ENCODE measurements at places on chromosomes 5 and 9. TPM values are rescaled to one million over a fixed set of nuclear protein-coding genes. Genes with fewer than 3 reads are reported as not detected.

Gene PRLR
- total RNA-seq, result 5.2 TPM

Gene MSMP
- total RNA-seq, result not detected

Gene PLEKHG4B
- total RNA-seq, result 8.2 TPM

Gene NR5A1
- total RNA-seq, result not detected

Gene ALDH1A1
- 2.5 TPM for total RNA-seq

Gene UGT3A1
- not detected for total RNA-seq

Gene ARL14EPL
- total RNA-seq, result not detected

Gene KCNIP1
- 23.3 TPM for total RNA-seq

Gene SMARCA2
- 79.1 TPM for total RNA-seq

Gene SYK
- total RNA-seq, result 1.5 TPM

Gene ANGPTL2
- total RNA-seq, result 8.5 TPM

Gene ENTREP1
- total RNA-seq, result 11.0 TPM

Gene TAF11L6
- not detected for total RNA-seq

Gene PFN3
- not detected for total RNA-seq

Gene SHISAL2B
- not detected for total RNA-seq

Gene LCN10
- total RNA-seq, result not detected

Gene PCDHGC3
- 72.8 TPM for total RNA-seq

Gene LPCAT1
- total RNA-seq, result 82.4 TPM

Gene CBY3
- 0.64 TPM for total RNA-seq

Gene SLCO6A1
- not detected for total RNA-seq

Gene PCDHGC5
- total RNA-seq, result 16.4 TPM

Gene SEMA4D
- total RNA-seq, result 18.4 TPM

Gene CHSY3
- total RNA-seq, result 6.0 TPM

Gene IL13
- not detected for total RNA-seq

Gene SLC25A2
- 0.36 TPM for total RNA-seq

Gene DOCK2
- total RNA-seq, result 5.8 TPM

Gene VLDLR
- total RNA-seq, result 46.4 TPM

Gene BSPRY
- 0.18 TPM for total RNA-seq

Gene PRRX2
- total RNA-seq, result not detected

Gene GPR151
- 0.18 TPM for total RNA-seq

Gene DAP
- 17.4 TPM for total RNA-seq

Gene NOL8
- 22.7 TPM for total RNA-seq

Gene PTGR1
- total RNA-seq, result 21.3 TPM

Gene WHRN
- total RNA-seq, result 7.7 TPM

Gene PCDHGB5
- total RNA-seq, result 30.8 TPM

Gene RALGDS
- 83.9 TPM for total RNA-seq

Gene BAAT
- not detected for total RNA-seq

Gene TAF11L13
- total RNA-seq, result not detected

Gene GIN1
- 12.4 TPM for total RNA-seq

Gene LMNB1
- total RNA-seq, result 62.2 TPM

Gene PCDHA1
- total RNA-seq, result 7.5 TPM

Gene SPINK4
- not detected for total RNA-seq

Gene ORM2
- total RNA-seq, result not detected

Gene DDX41
- total RNA-seq, result 50.5 TPM

Gene SLC34A1
- not detected for total RNA-seq

Gene CCL27
- not detected for total RNA-seq

Gene CLIC3
- not detected for total RNA-seq

Gene TLR4
- 8.4 TPM for total RNA-seq

Gene HRH2
- total RNA-seq, result 4.0 TPM

Gene PLAC8L1
- not detected for total RNA-seq

Gene NIM1K
- total RNA-seq, result 6.3 TPM

Gene WNK2
- total RNA-seq, result 47.4 TPM

Gene MPDZ
- 53.7 TPM for total RNA-seq

Data from cerebellum (tissue), 4 donors.